Cortex of kidney (tissue), 1 donor: ENCODE measurements at places on chromosomes 11 and 22.

DNA sequence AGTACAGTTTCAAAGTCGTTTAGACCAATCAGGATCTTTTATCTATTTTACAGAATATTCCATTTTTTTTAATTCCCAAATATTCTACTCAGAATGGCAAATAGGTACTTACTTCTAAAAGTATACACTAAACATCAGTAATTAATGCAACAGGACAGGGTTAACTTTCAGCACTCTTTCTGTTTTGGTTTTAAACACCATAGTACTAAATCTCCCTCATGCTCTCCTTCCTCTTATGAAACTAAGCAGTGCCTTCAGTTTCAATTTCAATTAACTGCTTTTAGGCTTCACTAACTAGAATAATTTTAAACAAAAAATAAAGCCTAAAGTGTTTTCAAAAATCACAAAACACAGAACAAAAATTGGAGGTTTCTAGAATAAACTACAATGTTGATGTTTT lies 57.9 kb downstream of the NOX4 start:
- no peak for DNase-seq

DNA sequence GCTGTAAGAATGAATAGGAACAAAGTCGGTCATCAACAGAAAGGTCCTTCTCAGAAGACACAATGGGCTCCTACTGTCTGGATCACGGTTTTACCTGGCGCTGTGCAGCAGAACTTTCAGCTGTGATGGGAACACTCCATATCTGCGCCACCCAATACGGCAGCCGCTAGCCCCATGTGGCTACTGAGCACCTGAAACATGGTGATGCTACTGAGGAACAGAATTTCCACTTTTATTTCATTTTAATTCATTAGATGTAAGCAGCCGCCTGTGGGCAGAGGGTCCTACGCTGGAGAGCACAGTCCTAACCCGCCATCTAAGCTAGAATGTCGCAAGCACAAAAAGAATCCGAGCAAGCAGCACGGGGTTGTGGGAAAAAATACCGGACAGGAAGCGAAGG lies 2.7 kb downstream of the SULT4A1 start:
- no peak for DNase-seq

DNA sequence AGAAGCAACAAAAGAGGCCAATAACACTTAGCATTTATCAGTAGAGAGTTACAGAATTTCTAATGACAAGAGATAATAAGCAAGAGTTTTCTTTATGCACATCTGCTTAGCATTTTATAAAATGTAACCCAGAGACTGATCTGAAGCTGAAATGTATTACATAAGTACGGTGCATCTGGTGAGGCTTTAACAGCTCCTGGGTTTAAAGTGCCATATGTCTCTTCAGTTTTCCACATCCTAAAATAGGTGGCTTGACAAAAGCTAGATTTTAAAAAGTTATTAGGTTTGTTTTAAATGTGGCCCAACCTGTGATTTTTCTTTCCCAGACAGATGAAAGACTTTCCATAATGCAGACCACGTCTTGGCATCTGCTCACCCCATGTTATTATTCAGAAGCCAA lies 620.7 kb upstream of the ARHGAP42 start:
- no peak for DNase-seq

DNA sequence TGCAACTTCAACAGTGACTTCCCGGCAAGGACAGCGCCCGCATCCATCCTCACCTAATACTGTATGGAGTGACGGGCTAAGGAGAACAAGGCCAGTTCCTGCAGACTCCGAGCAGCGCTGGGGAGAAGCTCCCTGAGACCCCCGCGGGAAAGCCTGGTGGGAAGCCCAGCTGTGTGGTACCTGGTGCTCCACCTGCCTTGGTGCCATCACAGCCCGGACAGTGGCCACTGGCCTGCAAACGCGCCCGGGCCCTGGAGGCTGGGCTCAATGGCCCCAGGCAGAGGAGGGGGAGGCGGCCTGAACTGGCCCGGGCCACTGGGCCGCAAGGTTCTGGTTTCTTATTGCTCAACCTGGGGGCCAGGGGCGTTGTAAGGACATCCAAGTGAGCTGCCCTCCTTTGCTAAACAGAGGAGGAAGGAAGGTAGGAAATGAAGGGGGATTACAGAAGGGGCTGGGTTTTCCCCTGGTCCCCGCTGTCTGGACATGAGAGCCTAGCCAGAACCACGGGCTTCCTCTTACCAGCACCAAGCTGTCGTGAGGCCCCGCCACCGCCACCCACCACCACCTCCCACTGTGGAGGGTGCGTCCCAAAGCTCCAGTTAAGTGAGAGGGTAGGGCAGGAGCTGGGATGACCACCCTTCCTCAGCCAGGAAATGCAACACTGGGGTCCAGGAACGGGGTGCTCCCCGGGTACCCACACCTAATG lies 8.5 kb upstream of the CDC42BPG start:
- no peak for DNase-seq

DNA sequence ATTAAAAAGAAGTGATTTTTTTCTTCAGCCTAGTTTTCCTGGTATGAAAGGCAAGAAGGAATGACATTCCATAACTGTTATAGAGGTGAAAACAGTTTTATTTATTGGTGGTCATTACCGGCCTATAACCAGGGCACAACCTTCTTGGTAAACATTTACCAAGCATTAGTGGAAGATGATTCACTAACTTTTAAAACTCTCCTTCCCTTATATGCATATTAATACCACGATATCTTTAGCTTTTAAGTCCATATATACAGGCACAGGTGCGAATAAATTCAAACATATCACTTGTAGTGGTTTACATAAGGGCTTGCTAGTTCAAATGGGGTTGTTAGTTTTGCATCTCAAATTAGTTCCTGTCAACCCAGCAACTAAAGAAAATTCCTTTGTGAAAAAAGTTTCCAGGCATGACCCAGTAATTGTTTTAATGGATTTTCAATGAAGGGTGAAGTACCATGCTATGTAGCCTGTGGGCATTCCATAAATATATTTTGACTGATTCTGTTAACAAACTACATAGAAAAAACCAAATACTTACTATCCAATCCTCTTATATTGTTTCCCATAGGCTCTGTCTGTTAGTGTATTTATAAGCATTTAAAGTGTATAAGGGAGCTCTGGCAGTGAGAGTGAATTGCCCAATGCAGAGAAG lies 30.6 kb upstream of the ROBO3 start:
- no peak for DNase-seq

DNA sequence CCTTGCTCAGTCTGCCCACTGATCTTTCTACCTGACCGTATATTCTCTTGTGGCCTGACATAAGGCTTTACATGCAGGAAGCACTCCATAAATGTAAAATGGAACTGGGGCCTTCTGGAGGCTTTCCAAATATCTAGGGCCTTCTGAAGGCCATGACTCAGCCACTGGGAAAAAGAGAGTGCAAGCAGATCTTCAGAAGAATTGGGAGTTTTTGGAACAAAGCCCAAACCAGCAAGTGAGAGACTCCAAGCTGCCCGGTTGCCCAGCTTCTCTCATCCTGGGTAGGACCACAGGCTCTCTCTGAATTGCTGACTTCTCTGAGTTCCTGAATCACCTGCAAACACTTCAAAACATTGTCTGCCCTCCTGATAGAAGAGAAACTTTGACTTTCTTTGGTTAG lies 107.9 kb upstream of the BMAL1 start:
- DNase-seq: no peak
